ENCODE measurements at places on chromosomes 13 and 19.

- no peak for DNase-seq
Observed at GRCh38 chr13:26967119-26968038, 204.2 kb downstream of the USP12 start.

- DNase-seq, result no peak
Observed at GRCh38 chr13:114142640-114143490, 10.4 kb upstream of the RASA3 start.

GRCh38 chr13:43470610-43471009 is 316.2 kb downstream of the ENOX1 start:
- no peak for DNase-seq

DNA sequence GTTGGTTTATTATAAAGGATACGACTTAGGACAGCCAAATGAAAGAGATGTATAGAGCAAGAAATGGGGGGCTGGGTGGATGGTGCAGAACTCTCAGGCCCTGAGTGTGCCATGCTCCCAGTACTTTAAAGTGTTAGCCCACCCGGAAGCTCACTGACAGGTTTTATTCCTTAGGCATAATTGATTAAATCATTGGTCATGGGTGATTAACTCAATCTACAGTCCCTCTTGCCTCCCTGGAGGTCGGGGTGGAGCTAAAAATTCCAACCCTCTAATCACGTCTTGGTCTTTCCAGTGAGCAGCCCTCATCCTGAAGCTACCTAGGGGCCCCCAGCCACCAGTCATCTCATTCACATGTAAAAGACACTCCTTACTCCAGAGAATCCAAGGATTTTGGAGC is 9.9 kb upstream of the LEUTX start:
- no peak for DNase-seq

- no peak for DNase-seq
Observed at GRCh38 chr19:17751912-17752273, 616 bp downstream of the FCHO1 start.

DNA sequence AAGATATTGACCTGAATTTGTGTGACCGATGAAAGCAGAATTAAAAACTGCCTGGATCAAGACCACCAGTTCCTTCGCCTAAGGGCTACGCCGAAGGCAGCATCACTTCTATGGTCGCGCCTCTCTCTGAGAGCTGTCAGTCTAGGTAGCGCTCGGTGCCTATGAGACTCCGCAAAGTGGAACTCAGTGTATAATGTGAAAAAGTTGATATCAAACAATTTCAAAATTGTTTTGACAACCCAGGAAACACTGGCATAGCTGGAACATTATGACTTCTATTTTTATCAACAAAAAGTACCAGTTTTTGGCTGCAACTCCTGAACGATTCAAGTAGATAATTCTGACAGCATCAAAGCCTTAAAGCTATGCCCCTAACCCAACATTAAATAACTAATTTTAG is 223.6 kb downstream of the MYO16 start:
- no peak for DNase-seq

DNA sequence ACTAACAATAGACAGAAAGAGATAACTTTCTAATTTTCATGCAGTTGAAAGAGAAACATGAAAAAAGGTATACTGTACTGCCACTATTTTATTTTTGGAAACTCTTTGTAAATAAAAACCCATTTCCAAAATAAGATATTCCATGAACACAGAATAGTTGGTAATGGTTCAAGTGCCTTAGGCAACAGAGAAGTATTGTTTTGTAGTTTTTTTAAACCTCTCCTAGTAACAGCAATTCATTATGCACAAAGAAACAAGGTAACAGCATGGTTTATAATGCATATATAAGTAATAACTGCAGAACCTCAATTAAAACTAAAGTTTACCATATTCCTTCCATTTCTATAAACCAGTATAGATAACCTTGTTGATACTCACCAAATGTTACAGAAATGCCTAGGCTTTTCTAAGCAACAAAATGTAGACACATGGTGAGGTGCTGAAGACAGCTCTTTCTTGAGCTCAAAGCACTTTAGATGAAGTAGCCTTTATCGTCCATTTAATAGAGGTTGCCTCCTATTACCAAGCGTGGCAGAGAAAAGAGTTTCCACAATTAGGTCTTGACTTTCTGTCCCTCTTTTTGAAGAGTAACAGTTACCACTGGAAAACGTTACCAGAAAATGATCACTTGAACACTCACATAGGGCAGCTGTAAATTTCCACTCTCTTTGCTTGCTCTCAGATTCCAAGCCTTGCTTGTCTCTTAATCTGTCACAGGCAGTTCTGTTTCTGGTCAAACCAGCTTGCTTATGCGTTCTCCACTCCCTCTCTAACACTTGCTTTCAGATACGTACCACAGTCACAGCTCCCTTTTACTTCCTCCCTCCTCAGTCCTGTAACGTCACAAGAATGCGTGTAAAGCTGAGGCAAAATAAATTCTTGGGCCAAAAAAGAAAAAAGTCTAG is 42.9 kb downstream of the CAB39L start:
- no peak for DNase-seq

DNA sequence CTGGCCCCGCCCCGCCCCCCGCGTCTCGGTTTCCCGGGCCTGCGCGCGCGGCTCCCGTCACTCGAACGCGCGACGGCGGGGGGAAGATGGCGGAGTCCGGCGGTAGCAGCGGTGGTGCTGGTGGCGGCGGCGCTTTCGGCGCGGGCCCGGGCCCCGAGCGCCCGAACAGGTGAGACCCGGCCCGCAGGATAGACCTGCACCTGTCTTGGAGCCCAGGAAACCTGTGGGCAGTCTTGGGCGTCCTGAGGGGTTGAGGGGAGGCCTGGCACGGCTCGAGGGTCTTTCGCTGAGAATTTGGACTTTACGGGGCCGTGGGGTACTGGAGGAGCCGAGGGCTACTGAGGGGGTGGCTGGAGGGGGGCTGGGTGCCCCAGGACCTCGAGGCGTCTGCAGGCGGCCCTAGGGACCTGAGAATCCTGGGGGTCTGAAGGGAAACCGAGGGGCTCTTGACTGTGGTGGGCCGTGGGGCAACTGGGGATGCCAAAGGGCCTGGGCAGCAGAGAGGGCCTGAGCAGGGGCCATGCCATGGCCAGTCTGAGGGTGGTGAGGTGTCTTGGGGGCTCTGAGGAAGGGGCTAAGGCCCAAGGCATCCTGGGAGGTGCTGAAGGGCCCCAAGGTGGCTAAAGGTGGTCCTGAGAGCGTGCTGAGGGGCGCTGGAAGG is at the start of gene KLHL26:
TSS of gene KLHL26 (plus strand) at position 60 of the 661 bp plus-strand sequence. CDS start at position 87, 27 bp downstream.
- no peak for DNase-seq

- DNase-seq, result no peak
Observed at GRCh38 chr19:12858041-12858928, 20.0 kb downstream of the MAST1 start.

GRCh38 chr13:75173457-75174356 is 308.3 kb downstream of the TBC1D4 start:
- DNase-seq, result no peak

- DNase-seq, result no peak
Observed at GRCh38 chr13:41284512-41285288, 21.3 kb upstream of the MTRF1 start.

DNA sequence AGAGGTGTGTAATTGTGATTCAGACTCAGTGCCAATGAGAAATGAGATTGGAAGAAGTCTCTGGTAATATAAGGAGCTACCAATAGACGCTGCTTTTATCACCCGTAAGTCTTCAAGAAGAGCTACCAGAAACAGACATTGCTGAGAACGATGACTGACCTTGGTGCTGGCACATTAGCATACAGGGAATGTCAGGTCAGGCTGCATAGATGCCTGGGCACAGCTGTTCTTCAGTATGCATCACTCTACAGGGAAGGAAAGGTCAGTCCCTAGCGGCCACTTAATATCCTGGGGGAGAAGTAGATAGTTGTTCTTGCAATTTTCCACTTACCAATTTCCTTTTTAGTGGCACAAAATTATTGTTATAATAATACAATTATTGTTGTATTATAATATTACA is 380.4 kb downstream of the PCDH9 start:
- no peak for DNase-seq

DNA sequence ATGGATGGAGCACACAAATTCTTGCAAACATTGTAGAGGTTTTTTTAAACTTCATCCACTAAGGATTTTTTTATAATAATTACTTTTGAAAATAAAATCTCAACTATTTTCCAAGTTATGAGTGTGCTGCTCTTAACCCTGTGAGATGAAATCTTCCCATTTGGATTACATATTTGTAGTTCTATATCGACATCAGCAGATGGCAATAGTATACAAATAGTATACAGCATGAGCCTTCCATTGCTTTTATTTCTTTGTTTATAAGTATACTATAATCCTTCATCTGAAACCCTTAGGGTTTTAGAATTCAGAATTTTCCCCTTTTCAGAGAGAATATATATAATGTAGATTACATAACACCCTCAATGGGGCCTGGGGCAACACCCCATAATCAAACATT is 70.5 kb downstream of the GJA3 start:
- no peak for DNase-seq

DNA sequence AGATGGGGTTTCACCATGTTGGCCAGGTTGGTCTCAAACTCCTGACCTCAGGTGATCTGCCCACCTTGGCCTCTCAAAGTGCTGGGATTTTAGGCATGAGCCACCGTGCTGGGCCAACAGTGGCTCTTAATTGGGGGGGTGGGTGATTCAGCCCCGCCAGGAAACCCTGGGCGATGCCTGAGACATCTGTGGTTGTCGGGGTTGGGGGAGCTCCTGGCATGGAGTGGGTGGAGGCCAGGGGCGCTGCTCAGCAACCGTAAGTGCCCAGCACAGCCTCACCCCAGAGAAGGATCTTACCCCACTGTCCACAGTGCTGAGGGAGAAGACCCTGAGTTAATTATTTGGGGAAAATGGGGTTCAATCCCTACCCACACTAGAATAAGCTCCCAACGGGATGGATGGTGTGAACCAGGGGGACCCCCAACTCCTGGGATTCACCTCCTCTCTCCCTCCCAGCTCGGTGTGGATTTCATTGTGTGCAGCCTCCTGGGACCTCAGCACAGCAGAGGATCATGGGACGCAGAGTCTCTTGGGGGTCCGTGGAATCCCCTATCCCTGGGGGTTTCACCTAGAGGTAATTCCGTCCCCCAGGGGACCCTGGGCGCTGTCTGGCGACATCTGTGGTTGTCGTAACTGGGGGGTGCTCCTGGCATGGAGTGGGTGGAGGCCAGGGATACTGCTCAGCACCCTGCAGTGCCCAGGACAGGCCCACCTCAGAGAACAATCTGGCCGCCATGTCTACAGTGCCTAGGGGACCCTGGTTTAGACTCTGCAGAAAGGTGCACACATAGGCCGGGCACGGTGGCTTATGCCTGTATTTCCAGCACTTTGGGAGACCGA is 68.9 kb downstream of the GADD45B start:
- no peak for DNase-seq

GRCh38 chr13:60303166-60303565 is 93.9 kb upstream of the TDRD3 start:
- DNase-seq, result no peak

- no peak for DNase-seq
Observed at GRCh38 chr13:98368019-98368418, 190.9 kb upstream of the RNF113B start.

GRCh38 chr13:111853721-111854120 is 213.2 kb upstream of the SOX1 start:
- no peak for DNase-seq

- no peak for DNase-seq
Observed at GRCh38 chr19:38699647-38700349, 44.5 kb downstream of the CAPN12 start.

GRCh38 chr13:46339035-46339666 is 47.9 kb downstream of the RUBCNL start:
- no peak for DNase-seq

GRCh38 chr13:110047496-110047895 is 259.5 kb downstream of the COL4A1 start:
- DNase-seq, result no peak

DNA sequence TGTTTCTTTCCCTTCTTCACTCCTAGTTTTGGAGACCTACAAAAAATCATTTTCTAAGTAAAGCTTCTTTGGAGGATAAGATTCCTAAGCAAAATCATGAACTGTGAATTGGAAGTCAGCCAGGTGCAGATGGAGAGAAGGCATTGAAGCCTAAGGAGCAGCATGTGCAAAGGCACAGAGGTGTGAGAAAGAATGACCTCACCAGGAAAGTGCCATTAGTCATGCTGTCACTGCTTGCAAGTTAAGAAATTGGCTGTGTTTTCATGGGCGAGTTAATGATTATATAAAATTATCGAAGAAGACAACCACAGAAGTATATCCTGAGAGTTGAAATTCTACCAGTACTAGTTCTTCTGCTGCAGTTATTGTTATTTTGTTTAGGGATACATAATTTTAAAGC is 80.3 kb upstream of the KLHL1 start:
- DNase-seq, result no peak

DNA sequence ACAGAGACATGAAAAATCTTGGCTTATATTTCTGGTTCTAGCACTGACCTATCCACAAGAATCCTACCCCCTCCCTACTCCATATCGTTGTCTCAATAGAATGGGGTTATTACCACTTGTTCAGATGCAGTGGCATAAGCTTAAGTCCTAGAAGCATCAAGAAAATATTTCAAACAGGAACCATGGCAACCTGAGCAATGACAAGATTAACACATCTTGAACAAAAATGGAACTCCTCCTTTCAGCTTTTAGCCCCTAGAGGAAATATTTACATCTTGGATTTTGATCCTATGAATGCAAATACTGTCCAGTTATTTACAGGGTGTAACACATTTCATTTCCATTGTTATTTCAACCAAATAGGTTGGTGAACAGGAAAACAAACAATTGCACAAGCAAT is 46.1 kb upstream of the TSC22D1 start:
- no peak for DNase-seq

DNA sequence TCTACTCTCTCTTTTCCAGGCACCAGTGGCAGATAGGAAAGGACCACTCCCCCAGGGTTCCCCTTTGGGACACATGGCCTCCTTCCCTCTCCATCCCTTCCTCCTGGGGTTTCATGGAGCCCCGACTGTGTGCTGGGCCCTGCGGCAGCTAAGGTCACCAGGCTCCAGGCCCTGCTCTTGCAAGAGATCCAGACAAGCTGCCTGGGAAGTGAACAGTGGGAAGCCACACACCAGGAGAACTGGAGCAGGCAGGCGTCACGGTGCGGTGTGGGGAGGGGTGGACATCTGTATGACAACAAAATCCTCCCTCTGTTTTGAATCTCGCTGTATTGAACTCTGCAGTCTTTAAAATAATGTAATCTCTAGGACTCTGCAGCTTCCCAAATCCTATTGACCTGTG is 330.1 kb downstream of the UQCRFS1 start:
- no peak for DNase-seq

GRCh38 chr13:33349986-33350826 is 64.7 kb upstream of the STARD13 start:
- DNase-seq, result no peak

DNA sequence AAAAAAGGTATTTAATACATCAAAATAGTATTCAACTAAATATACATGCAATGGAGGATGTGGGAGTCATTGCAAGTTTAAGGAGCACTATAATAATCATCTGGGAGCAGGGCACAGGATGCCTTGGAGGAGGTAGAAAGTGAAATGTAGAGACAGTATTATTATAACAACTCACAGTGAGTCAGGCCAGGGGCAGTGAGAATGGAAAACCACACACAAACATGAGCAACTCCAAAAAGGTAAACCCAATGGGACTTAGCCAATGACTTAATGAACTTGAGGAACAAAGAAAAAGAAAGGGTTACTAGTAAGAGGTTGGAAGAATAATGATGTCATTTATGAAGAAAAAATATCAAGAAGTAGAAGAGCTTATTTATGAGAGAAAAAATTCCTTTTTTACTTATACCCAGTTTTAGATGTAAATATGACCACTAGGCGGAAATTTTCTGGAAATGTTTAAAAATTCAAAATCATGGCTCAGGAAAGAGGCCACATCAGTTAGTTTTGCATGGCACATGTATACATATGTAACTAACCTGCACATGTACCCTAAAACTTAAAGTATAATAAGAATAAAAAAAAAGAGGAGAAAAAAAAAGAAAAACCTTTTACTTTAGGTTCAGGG is 389.3 kb downstream of the SUCLA2 start:
- no peak for DNase-seq
